Hepatic stellate cell (primary cell): ENCODE measurements at places on chromosomes 16 and 17.

DNA sequence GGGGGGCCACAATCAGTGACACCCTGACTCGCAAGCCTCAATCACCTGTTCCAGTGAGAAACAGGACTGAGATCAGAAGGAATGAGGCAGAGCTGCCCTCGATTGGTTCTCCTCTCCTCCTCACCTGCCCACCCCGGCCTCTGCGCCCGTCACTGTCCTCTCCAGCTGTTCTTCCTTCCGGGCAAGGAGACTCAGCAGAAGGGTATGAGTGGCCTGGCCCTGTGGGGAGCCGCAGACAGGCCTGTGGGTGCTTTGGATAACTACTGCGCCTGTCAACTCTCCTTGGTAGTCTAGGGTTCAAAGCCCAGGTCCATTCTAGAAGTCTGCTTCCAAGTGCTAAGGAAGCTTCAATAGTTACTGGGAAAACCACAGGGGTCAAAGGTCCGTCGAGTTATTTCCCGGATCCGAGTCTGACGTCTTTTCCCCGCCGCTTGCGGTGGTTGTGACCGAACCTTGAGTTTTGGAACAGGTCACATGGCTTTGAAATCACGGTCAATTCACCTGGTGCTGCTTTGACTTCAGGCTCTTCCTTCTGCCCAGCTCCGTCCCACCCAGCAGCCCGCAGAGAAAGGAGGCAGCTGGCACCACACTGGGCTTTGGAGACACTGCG lies 8.3 kb downstream of the CARD14 start:
- DNase-seq = no peak

DNA sequence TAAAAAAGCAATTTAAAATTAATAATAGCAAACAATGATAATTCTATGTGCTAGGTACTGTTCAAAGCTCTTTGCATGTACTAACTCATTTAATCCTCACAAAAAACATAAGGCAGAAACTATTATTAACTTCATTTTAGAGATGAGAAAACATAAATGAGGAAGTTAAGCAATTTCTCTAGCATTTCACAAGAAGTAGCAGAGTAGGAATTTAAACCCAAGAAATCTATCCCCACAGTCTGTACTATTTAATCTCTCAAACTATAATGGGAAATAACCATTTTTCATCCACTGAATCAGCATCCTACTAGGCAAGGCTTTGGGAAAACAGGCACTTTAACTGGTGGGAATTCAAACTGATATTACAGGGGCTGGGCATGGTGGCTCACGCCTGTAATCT lies 42.2 kb upstream of the INTS2 start:
- DNase-seq = no peak

DNA sequence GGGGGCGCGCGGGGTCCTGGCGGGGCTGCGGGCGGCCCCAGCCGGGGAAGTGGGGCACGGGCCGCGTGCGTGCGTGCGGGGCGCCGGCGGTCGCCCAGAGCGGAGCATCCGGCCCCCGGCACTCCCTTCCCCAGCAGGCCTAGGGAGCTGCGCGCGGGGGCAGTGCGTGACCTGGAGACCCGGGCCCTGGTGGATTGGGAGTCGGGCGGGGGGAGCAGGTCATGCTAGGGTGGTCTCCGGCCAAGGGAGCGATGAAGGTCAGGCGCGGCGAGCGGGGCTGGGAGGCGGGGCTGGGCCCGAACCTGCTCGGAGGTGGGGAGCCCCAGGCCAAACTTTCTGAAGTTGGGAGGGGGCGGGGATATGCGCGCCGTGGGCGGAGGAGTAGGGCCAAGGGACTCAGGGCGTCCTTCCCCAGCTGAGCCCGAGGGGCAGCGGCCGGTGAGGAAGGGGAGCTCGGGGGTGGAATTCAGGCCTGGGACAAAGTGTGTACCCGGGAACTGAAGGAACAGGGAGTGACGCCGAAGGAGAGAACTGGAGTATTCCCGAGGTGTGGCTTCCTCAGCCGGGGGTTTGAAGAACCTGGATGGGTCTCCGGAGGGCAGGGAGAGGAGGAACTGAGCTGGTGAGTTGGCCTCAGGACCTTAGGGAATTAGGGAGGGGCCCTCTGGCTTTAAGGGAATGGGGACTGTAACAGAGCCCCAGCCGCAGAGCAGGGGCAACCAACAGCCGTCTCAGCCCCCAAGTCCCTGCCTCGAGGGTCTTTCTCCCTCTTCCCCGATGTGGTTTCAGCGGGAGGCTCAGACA lies 589 bp downstream of the XYLT2 start:
- peak; percentile 60 for DNase-seq

- no peak for DNase-seq
Observed at GRCh38 chr16:67871256-67871655, 1.6 kb upstream of the EDC4 start.

DNA sequence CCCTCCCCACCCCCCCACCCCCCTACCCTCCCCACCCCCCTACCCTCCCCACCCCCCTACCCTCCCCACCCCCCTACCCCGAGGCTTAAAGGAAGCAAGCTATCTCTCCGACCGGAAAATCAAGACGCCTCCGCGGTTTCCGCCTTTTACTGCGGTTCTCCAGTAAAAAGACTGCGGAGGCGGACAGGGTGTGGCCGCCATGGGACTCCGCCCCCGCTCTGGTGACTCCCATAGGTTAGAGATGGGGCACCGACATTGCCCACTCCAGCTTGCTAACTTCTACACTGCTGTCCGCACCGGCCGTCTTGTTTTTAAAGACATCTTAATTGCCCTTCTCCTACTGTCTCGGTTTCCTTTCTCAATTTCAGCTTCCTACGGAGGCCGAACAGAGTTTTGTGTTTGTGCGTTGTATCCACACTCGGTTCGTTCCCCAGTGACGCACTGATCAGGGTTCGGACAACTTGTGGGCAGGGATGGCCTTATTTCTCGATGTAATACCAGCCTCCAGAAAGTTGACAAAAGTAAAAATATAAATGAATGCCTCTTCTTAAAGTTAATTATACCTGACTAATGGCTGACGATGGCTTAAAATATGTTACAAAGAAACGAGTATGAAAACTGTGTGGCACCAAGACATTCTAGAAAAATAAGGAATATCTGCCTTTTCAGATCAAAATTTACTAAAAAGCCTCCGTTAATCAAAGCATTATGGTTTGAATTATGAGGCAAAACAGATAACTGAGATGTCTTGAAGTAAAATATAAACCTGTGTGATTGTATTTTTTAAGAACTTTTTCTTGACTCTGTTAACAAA lies 1.1 kb upstream of the ZNF200 start:
- DNase-seq = no peak

DNA sequence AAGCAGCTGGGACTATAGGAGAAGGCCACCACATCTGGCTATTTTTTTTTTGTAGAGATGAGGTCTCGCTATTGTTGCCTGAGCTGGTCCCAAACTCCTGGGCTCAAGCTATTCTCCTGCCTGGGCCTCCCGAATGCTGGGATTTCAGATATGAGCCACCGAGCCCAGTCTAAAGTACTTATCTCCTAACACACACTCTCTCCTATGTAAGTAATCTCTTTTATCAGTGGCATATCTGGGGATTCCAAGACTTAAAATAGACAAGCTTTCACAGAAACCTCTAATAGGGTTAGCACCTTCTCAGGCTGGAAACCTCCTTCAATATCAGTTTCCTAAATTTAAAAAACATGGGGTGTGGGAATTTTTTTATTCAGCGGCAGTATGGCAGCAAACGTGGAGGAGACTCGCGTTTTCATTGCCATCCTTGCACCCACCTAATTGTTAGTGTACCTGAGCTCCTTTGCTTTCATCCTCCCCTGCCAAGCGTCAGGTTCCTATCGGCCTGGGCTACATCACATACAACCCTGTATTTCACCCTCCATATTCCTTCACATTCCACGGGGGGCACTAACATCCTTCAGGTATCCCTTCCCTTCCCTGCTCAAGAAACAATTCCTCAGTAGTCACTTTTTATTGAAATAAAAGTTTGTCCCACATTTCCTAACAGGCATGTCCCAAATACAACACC lies 1.1 kb downstream of the EZH1 start:
- peak; percentile 22 for DNase-seq

DNA sequence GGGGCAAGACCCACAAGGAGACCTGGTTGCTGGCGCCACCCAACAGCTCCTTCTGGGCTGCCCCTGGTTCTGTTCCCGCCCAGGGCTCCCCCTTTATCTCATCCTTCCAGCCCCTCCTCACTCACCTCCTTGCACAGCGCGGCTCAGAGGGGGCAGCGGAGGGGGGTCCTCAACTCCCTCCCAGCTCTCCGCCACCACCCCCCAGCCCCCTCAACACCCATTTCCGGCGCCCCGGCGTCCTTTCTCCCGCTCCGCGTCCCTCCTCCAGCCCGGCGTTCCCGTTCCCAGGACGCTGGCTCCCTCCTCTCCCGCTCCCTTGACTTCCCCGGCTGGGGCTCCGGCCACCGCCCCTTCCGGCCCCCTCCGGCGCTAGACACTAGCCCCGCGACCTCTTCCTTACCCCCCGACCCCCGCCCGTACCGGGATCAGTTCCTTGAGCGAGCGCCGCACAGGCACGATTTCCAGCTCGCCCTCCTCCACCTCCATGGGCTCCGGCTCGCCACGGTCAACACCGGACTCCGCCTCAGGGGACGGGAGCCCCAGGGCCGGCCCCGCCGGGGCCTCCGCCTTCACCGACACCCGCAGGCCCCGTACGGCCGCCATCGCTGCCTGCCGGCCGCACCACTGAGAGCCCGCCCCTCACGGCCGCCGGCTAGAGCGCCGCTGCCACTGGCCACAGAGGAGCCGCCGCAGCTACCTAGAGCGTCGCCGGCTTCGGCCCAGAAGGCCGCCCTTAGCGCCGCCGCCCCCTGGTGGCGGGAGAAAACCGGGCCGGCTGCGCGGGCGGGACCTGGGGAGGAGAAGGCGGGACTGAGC lies at the start of gene NCBP3:
Gene NCBP3, minus strand, starts transcription at position 626 of the 816 bp plus-strand sequence. Its CDS starts 23 bp downstream, at position 603.
- DNase-seq = peak; percentile 94

DNA sequence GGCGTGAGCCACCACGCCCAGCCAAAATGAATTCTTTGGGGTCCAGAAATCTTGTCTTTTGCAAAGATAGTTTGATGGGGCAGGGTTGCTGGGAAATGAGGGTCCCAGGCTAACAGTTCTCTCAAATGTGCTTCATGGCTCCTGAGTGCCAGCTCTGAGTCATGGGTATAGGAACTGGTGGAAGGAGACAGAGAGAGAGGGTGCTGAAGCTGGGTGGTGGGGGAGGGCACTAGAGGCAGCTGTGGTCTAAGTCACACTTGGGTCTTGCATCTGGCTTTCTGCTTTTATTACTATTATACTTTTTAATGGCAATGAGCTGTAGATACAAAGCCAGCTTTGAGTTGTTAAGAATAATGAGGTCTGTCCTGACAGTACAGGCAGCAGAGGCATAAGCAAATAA lies 54.6 kb downstream of the PRKCA start:
- DNase-seq = no peak

GRCh38 chr17:42392692-42393415 lies 4.6 kb upstream of the STAT3 start:
- no peak for DNase-seq

- DNase-seq = no peak
Observed at GRCh38 chr17:50122945-50123344, 7.0 kb downstream of the SAMD14 start.

DNA sequence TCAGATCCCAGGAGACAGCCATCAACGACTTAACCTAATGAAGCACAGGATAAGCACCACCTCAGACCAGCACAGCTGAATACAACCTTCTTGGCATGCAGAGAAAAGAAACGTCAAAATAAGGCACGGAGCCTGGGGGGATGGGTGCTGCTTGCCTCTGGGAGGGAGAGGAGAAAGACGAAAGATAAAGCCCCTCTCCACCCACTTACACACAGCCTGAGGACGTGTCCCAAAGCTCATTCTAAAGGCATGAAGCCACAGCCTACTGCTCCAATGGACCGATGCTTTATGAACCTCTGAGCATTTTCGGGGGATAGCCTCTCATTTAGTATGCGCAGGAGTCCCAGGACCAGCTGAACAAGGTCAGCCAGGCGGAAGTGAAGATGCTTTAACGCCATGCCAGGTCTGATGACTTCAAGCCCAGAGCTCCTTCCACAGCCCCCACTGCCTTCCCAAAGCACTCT lies 31.1 kb downstream of the ST3GAL2 start:
- DNase-seq = no peak

DNA sequence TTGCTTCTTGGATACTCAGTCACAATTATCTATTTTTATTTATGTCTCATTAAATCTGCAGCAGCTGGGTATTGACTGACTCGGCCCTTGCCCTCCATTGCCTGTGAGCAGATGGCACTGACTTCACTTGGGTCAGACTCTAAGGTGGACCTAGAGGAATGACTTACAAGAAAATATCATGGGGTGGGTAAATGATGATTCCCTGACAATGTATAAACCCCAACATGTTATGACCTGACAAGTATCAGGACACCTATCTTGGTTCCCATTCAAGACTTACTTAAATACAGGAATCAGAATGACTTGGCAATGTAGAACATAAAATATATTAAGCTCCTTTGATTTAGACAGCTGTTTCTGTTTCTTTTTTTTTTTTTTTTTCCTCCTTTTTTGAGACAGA lies 953.5 kb downstream of the CDH11 start:
- DNase-seq = no peak

GRCh38 chr16:424033-424622 lies 1.3 kb upstream of the RAB11FIP3 start:
- peak; percentile 80 for DNase-seq

GRCh38 chr17:17737961-17738894 lies 57.0 kb downstream of the RAI1 start:
- no peak for DNase-seq

DNA sequence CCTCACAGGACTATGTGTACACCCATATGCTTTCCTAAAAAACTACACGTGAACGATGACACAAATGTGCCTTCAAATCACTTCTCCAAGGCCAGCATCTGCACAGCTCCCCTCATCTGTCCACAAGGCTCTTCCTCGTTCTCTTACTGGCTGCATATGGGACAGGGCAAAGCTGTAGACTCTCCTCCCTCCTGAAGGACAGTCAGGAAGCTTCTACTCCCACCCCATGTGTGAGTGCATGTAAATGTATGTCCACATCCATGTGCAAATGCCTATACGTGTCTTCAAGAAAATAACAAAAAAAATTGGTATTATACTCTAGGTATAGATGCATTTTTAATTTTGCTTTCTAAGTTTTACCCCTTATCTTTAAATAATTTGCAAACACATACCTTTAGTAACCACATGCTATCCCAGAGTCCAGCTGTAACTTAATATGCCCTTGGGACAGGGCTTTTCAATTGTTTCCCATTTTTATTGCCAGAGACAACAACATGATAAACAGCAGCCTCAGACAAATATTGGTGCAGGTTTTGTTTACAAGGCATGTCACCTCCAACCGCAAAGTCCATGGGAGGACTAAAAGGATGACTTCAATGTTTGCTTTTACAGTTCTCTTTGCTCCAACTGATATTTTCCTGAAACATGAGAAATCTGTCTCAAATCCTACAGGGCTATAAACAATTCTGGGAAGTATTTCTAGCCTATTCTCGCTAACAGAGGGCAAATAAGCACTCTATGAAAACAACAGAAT lies 31.6 kb upstream of the FAAP100 start:
- no peak for DNase-seq

GRCh38 chr17:5838661-5839300 lies 231.4 kb upstream of the WSCD1 start:
- DNase-seq = no peak

DNA sequence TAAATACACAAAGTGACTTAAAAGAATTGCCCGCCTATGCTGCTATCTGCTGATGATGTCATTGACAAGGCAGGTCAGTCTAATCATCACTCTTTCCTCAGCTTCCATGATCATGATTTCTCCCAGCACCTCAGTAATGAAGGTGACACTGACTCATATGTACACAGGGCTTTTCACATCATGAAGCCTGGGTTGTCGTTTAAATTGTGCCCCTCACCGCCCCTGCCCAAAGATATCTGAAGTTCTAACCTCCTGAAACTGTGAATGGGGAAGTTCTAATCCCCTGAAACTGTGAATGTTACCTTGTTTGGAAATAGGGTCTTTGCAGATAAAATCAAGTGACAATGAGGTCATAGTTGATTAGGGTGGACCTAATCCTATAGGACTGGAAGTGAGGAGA lies 17.4 kb upstream of the GPRC5C start:
- DNase-seq = no peak
